Left lung (tissue), 14 donors: ENCODE measurements at places on chromosomes 11 and 22.

GRCh38 chr11:3191586-3192324 is 26.6 kb upstream of the OSBPL5 start:
- DNase-seq, result no peak

- no peak for DNase-seq
Observed at GRCh38 chr22:22088658-22089458, 106.3 kb upstream of the TOP3B start.

DNA sequence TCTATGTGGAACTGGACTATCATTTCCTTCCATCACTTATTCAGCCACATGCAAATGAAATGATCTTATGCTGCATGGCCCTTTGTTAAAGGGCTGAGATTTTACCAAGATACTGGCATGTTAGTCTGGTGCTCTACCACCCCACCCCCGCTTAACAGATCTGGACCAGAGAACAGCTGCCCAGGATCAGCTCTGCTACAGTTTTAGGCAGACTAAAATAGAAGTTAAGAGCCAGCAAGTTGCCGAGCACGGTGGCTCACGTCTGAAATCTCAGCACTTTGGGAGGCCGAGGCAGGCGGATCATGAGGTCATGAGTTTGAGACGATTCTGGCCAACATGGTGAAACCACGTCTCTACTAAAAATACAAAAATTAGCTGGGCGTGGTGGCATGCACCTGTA is 4.6 kb downstream of the DDB1 start:
- no peak for DNase-seq

DNA sequence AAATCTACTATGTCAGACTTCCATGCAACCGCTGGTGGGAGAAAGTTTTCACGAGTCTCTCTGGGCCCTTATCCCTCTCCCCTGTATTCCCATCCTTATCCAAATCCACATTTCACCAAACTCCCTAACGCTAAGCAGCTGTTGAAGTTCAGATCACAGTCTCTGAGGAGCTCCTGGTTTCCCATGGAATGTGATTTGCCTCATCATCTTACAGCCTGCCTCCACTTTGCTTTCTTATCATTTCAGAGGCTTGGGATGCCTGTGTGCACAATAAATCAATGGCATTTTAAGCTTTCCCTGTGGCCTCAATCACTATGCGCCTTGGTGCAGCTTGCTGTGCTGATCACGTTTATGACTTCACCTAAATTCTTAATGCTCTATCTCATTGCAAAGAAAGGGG is 352.4 kb upstream of the FAT3 start:
- no peak for DNase-seq

GRCh38 chr11:89293965-89294679 is 116.4 kb downstream of the TYR start:
- DNase-seq, result peak; percentile 16

DNA sequence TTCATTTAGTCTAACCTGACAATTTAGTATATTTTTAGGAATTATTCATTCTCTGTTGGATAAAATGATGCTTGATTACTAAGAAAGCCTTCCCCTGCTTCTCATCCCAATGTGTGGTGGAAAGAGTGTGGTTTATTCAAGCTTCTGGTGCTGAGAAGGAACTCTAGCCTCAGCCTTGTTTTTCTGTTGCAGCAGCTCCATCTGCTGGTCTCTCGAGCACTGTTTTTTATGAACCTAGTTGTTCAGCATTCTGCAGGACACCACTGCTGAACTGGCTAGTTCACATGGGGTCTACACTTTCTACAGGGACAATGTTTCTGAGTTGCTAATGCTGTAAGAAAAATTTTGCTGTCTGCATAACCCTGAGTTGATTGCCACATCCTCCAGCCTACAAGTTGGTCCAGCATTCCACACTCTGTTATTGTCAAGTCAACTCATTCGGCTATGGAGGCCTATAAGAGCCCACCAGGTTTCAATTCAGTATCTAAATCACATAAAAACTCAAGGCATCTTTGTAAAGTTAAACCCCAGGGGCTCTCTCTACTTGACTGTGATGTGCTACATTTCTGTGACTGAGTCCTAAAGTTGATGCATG is 14.3 kb downstream of the OR2AG2 start:
- peak; percentile 32 for DNase-seq

- no peak for DNase-seq
Observed at GRCh38 chr22:45499746-45500145, 2.9 kb upstream of the FBLN1 start.

- no peak for DNase-seq
Observed at GRCh38 chr11:70104419-70104818, 26.3 kb downstream of the ANO1 start.

DNA sequence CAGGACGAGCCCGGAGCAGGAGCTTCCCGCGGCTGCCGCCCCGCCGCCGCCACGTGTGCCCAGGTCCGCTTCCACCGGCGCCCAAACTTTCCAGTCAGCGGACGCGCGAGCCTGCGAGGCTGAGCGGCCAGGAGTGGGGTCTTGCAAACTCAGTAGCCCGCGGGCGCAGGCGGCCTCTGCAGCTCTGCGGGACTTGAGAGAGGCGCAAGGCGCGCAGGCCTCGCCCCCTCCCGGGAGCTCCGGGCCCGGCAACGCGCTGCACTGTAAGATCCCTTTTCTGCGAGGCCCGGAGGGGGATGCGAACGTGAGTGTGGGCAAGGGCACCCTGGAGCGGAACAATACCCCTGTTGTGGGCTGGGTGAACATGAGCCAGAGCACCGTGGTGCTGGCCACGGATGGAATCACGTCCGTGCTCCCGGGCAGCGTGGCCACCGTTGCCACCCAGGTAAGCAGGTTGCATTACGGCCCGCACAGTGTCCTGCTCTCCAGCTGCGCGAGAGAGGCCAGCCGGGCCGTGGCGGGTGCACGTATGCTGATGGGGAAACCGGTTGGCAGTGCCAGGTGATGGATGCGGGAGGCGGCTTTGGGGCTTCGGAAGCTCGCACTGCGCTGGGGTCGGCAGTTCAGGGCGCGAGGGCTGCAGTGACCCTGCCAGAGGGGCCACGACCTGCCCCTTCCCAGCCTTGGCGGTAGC is 2.0 kb downstream of the SLC6A5 start:
- DNase-seq, result no peak
